ENCODE measurements at places on chromosomes 12 and 14.

DNA sequence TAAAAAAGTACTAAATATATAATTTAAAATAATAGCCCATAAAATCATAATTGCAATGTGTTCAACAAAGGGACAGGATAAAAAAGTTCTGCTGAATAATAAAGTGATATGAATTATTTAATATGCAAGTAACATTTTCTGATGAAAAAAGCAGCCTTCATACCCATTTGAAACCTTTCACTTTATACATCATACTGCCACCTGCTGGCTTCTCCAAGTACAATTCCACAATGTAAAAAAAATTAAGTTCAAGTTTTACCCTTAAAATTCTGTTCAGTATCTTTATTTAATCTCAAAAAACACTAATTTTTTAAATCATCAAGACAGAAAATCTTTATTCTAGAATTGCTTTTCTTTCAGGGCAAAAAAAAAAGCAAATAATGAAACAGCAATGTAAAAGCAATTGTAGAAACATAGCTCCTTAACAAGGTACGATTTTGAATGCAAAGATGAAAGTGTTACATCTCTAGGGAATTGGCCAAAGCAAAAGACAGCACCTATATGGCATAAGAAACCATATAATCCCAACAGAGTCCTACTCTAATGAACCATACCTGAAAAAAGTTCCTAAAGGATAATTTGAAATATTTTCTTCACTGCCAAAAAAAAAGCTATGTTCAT, 15.0 kb downstream of the MDM1 start:
- peak; percentile 68 for DNase-seq

DNA sequence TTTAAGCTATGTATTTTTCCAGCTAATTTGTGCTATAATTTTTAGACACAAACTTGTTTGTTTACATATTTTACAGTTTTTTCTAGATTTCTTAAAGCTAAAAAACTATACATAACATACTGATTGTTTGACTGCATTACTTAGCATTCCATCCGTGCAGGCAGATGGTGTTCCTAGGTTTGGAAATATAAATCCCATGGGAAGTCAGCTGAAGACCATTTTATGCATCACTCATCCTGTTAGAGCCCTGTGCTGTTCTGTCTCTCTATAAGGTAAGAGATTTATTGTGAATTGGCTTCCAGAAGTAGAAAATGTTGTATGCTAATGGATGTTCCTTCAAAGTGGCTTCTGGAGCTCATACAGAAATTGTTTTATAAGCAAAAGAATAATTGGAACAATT, 31.1 kb downstream of the RMST start:
- no peak for DNase-seq

GRCh38 chr12:12469386-12469785, 93.3 kb downstream of the DUSP16 start:
- DNase-seq = no peak

GRCh38 chr12:112185093-112185923, 59.9 kb downstream of the TRAFD1 start:
- DNase-seq = no peak

GRCh38 chr14:35808076-35808637, 938 bp downstream of the RALGAPA1 start:
- peak; percentile 48 for DNase-seq

DNA sequence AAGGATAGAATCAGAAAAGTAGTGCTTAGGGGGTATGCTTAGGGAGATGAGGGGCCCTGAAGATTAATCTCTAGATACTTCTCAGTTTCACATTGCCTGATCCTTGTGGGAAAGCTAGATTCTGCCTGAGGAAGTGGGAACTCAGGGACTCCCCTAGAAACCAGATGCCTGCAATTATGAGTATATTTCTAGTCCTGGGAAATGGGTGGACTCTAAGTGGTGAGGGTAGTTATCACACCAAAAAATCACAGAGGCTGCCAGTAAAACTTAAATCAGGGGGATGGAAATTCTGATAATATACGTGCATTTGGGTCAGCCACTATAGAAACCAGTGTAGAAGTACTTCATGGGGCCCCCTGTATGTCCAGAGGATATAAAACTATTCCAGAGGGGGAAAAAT, 18.3 kb downstream of the HOXC4 start:
- no peak for DNase-seq

GRCh38 chr12:75526655-75527511, 15.5 kb upstream of the KRR1 start:
- DNase-seq = peak; percentile 58

GRCh38 chr14:65787461-65787860, 374.9 kb downstream of the FUT8 start:
- DNase-seq = no peak

DNA sequence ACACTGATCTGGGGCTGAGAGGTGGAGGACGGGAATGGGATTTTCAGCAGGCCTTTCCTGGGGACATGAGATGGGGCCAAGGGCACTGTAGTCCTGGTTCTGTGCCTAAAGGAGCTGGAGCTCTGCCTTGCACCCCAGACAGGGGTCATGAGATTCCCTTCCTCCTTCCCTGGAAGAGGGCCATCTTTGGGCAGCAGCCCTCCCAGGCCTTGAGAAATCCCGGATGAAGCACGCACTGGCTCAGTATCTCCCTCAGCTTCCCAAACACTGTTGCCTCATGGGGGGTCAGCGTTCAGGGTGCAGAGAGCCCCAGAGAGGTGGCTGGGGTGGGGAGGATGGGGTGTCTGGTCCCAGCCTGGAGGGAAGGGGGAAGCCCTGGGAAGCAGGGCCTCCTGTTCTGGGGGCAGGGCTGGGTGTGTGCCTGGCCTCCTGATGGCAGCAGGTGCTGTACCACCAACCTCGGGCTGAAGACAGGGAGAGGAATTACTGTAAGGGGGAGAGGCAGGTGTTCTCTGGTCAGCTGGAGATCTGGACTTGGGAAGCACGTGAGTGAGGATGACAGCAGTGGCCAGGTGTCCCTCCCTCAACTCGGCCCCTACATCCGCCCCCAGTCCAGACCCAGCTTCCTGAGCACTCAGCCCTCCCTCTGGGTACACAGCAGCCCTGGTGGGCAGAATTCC, 8.4 kb upstream of the NR4A1 start:
- DNase-seq = no peak

DNA sequence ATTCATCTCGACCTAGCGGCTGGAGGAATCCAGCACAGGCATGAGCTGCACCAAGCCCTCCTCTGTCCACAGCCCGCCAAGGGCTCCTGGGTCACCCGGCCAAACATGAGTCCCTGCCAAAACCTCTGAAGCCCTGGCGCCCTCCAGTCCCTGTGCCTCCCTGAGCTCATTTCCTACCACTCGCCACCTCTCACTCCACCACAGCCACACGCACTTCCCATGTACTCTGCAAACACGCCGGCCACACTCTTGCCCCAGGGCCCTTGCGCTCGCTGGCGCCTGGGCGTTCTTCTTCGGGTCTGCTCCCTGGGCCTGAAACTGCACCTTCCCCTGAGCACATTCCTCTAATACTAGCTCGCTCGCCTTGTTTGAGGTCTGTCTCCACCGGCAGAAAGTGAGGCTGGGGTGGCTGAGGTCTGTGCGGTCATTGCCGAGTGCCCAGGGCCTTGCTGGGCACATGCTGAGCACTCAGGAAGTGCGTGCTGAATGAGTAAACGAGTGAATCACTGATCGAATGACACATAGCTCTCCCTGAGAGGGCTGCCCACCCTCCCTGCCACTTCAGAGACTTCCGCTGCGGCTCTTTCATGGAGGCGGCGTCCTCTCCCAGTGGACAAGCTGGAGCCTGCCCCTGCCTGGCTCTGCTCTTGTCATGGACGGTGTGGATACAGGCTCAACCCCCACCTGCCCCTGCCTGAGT, 33.7 kb upstream of the DLK1 start:
- no peak for DNase-seq

DNA sequence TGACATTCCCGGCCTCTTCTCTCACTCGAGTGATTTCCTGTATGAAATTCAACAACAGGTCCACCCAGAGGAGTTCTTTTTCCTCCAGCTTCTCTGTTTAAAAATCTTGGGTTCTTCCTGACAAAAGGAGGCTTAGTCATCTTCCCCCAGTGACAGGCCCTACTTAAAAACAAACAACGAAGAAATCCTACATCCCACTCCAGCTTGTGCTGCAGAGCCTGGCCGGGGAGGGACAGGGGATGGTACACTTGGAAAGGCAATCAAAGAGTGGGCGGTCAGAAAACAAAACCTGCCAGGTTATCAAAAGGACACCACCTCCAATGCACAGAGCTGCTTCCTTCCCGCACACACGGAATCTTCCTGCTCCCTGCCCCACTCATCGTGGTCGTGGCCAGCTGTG, 101.3 kb downstream of the CACNA1C start:
- no peak for DNase-seq

GRCh38 chr12:62834971-62835547, 99.9 kb downstream of the PPM1H start:
- no peak for DNase-seq

GRCh38 chr12:20398686-20399085, 30.3 kb downstream of the PDE3A start:
- no peak for DNase-seq

DNA sequence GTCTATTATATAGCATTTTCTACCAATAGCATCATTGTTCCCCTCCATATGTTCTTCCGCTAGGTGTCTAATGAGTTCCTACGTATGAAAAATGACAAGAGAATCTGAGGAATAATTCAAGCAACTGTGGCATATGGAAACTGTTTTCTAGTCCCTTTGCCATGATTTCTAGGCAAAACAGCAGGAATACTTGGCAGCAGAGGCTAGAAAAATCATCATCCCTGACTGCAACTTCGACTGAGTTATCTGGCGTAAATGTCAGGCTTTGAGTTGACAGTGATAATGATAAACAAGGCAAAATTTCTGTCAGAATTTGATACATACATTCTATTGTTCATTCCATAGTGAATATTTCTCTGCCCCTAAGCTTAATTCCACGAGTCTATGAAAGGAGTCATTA, 572.8 kb upstream of the USP15 start:
- no peak for DNase-seq

GRCh38 chr12:71201136-71201679, 43.4 kb upstream of the TSPAN8 start:
- no peak for DNase-seq

- DNase-seq = no peak
Measured at GRCh38 chr12:116528065-116528464, 31.1 kb upstream of the MAP1LC3B2 start.

All from CD4-positive, alpha-beta T cell treated with Interleukin-17A for 1 hour (primary cell).